NCI-H1930 (cell line): ENCODE measurements at places on chromosomes 2 and 18.

DNA sequence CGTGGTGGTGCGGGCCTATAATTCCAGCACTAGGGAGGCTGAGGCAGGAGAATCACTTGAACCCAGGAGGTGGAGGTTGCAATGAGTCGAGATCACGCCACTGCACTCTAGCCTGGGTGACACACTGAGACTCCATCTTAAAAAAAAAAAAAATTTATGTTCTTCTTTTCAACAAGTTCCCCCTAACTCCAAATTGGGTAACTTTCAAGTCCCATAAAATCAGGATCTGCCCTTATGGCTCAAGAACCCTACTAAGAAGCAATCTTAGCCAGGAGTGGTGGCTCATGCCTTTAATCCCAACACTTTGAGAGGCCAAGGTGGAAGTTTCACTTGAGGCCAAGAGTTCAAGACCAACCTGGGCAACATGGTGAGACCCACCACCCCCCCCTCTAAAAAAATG is 30.3 kb upstream of the TLK1 start:
- DNase-seq, result no peak

DNA sequence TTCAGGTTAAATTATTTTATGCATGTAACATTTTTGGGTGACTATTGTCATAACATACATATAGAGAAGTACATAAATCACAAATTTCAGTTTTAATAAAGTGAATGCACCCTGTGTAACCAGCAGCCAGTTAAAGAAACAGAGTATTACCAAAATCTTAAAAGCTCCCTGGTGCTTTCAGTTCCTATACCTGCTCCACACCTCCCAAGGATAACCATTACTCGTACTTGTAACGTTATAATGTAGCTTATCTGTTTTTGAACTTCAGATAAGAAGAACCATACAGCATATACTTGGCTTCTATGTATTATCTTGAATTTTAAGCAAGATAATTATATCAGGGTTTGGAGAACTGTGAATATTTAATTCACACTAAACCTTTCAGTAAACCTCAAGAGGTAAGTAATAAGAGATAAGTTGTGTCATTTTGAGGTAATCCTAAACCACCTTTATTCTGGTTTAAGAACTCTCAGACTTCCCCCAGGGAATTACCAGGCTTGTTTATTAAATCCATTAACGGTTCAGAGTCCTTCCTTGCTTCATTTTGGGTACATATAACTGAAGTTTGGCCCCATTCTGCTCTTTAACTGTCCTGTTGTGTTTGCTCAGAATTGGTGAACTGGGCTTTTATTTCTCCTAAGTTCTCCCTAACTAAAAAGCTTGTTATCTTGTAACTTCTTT is 58.6 kb downstream of the LCLAT1 start:
- no peak for DNase-seq

DNA sequence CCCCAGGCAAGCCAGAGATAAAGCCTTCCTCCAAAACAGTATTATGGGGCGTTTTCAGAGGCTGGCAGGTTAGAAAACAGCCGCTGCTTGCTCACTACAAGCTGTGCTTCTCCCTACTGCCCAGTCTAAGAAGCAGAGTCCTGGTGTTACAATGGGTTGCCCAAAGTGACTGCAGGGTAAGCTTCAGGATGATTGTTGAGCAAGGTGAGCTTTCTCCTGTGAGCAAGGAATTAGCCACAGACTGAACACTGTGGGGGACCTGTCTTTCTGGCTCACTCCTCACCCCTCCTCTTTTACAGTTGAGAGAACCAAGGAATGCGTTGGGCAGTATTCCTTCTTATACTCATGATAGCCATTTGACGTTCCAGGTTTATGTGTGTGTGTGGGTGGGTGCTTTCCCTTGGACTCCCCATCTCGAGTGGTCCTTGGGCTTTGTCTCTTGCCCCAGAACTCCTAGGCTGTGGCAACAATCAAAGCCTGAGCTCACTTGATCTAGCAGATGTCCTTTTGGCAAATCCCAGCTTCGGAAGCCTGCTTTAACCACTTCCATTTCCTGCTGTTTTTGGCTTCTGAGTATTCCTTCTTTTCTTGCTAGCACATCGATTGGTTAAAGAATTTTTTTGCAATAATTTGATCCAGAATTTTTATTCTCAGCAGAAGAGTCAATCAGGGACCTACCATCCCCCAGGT is 47.5 kb downstream of the KDM3A start:
- DNase-seq, result no peak

DNA sequence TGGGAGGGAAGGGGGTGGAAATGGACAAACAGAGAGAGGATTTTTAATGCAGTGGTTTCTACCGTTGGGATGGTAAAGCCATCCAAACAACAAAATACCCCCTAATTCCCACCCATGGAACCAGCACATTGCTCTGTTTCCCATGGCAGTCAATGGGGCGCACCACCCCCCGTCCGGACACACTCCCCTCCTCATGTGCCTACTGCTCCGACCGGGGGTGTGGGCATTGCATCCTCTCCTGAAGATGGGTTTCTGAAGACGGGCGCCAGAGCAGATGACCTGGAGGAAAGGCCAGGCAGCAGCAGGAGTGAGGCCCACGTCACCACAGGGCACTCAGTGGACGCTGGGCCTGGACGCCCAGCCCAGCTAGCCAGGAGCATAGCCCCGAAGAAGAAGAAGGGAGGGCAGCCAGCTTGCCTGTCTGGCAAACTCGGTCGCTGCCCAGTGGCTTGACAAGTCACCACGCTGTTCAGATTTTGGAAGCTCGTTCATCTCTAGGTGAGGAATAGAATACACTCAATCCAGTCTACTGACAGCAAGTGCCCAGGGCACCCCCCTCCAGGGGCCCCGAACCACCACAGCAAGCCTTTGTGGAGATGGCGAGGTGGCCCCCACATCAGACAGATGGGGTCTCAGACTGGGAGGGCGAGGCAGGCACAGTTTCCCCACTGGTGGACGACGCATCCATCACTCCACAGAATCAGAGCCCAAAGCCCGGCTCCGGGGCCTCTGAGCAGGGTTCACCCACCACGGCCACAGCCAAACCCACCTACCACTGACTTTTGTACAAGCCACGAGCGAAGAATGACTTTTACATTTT is 296.2 kb upstream of the SALL3 start:
- DNase-seq, result no peak

GRCh38 chr2:62149708-62150107 is 46.2 kb upstream of the B3GNT2 start:
- no peak for DNase-seq

DNA sequence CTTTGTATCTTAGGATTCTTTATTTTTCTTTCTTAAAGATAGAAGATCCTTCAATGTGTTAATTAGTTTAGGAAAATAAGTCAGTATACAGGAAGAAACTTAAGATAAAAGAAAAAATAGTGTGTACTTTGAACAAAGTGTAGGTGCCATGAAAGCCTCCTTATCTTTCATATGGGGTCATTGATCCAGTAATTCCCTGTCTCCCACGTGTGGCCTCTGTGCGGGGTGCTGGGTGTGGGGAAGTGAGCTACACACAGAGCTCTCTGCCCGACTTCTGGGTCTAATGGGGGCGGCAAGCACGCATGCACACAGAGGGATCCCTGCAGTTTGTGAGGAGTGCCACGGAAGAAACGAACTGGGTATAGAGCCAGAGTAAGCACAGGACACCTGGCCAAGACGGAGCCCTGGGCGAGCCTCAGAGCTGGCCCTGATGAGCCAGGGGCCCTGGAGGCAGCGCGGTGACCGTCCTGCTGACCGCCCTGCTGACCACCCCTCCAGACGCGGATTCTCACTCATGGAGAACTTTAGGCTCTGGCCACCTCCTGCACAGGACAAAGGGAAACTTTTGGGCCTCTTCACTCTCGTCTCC is 253.5 kb downstream of the ACKR3 start:
- DNase-seq, result no peak

DNA sequence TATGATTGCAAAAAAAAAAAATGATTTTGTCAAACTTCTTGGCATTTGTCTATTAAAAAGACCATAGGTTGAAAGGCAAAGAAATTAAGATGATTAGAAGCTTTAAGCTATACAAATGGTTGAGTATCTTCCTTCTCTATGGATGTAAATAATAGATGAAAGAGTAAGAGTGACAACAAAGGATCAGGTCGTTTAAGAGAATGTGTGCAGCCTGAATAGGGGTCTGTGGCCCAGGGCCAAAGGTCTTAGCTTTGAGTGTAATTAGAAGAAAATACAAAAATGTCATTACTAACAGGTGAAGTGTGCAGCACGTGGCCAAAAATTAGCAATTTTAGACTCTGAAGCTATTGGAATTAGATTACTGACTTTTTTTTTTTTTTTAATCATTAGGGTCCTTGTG is 122.4 kb downstream of the GREB1L start:
- DNase-seq, result no peak

- no peak for DNase-seq
These were observed 150.9 kb downstream of the RTP5 start for GRCh38 chr2:242020196-242021004.
